Naive thymus-derived CD4-positive, alpha-beta T cell (primary cell): ENCODE measurements at places on chromosomes 6 and 20.

DNA sequence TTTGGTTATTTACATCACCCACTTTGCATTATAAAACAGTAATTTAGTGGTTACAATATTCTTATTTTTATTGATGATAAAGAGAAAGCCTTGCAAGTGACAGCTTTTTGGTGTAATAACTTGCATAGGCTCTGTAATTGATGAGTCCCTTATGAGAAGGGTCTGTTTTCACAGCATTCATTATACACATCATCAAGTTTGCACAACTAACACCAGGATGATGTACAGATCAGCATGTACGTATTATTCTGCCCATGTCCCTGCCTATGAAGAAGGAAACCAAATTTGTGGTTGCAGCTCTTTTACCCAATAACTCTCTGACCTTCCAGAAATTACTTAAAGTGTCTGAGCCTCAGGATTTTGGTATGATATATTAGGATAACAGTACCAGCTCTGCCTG, 59.2 kb downstream of the CLVS2 start:
- DNase-seq: no peak

DNA sequence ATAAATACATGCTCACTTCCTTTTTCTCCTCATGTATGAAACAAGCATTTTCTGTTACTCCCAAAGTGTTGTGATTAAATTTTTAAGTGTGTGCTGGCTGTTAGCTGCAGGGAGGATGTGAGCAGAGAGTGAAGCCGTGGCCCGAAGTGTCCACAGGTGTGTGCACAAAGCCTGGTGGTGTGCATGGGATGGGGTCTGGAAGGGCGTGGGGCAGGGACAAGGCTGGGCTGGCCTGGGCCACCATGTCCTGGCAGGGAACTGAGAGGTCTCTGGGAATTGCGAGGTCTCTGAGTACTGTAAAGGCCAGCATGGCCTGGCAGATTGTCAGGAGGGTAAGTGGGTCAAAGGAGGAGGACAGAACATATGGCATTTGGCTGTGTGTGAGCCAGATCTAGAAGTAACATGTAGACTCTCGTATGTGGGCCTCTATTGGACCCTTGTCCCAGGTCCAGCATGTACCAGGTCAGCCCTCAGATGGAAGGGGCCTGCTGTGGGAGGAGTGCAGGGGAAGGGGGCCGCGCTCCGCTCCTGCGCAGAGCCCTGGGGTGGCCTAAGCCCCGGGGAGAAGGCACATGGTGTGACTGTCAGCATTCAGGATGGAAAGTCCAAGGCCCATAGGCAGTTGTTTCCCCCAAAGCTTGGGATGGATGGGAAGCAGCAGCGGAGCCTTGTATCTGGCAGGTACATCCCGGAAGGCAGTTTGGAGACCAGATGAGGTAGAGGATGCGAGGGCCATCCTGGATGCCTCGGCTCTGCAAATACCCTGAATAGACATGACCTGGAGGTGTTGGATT, 45.1 kb upstream of the PHACTR3 start:
- no peak for DNase-seq

DNA sequence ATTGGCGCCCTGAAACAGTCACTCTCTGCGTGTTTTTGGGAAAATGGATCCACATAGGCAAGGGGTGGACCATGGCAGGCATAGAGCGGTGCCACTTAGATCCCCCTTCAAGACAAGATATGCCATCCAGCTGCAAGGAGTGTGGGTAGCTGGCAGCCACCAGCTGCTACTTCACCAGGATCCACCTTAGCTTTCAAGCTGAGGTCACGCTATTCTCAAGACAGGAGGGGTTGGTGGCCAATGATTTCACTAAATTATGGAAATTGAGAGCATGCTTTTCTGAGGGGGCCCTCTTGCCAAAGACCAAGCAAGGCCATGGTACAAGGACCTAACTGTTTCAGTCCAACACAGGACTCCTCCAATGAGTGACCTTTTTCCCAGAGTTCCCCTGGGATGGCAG, 16.3 kb downstream of the HEBP2 start:
- no peak for DNase-seq

DNA sequence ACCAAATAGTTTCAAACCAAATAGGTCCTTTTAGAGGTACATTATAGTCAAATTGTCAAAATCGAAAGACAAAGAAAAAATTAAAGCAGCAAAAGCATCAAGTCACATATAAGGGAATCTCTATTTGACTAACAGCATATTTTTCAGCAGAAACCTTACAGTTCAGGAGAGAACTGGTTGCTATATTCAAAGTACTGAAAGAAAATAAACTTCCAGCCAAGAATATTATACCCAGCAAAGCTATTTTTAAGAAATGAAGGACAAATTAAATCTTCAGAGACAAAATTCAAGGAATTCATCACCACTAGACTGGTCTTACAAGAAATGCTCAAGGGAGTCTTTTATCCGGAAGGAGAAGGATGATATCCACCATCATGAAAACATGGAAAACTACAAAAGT, 16.0 kb downstream of the WDR27 start:
- no peak for DNase-seq

DNA sequence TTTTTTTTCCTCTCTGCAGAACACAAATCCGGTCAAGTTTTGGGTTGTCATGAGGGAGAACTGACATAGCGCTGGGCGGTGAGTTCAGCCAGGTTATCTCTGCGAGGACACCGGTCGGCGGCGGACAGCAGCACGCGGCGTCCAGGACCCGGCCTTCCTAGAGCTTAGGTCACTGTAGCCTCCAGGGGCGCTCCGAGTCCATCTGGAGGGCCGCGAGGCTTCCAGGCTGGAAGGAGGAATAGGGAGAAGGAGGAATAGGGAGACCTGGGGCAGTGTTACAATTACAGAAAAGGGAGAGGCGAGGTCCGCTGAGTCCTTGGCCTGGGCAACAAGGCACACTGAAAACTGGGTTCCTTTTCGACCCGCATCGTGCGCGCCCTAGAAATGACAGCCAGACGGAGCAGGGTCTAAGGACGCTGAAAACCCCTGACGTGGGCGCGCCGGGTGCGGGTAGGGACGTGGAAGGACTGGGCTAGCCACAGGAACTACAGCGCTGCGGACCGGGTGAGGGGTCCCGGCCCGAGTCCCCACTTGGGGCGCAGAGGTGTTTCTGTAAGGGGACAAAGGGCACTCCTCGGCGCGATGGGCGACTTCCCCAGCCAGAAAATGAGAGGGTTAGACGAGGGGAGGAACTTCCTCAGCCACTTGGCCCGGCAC, 536 bp upstream of the FNDC1 start:
- DNase-seq: no peak

- no peak for DNase-seq
Measured at GRCh38 chr6:106787327-106788196, 158.2 kb downstream of the QRSL1 start.

- DNase-seq: no peak
Measured at GRCh38 chr6:37482606-37483251, 17.0 kb downstream of the CCDC167 start.

DNA sequence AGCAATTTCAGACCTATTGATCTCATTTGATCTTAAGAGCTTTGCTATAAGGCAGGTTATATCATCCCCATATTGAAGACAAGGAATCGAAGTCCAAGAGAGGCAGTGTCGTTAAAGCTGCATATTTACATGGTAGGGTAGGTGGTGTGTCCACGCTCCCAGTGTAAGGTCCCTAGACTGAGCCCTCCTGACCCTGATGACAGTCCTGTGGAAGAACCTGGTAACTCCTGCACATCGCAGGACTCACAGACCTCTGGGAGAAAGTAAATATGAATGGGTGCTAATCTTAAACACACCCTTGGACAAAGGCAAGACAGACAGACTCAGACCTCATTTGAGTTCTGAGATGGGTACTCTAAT, 602 bp upstream of the HLA-DPB1 start:
- DNase-seq: no peak

GRCh38 chr20:32970973-32971300, 33.3 kb downstream of the SUN5 start:
- DNase-seq: no peak

- DNase-seq: no peak
Measured at GRCh38 chr6:38180586-38180985, 361.1 kb downstream of the ZFAND3 start.

GRCh38 chr20:58450254-58450653, 61.2 kb downstream of the VAPB start:
- no peak for DNase-seq

- DNase-seq: no peak
Measured at GRCh38 chr6:125678601-125679000, 70.8 kb upstream of the HEY2 start.

DNA sequence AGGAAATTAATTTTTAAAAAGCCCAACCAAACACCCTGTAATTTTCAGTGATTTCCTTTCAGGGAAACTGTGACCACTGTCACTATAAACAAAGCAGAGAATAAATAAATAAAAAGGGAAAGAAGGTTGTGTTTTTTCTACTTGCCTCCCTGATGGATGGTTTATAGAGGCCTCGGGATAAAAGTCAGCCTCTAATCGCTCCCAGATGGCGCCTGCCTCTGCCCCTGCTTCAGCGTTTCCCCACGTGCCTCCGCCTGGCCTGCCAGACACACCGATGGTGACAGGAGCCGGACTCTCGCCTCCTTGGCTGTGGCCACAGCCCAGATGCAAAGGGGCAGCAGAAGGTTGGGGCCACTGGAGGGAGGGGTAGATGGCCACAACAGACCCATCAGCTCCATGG, 327.7 kb downstream of the CDC5L start:
- DNase-seq: no peak

- no peak for DNase-seq
Measured at GRCh38 chr6:152636021-152636608, 1.0 kb downstream of the SYNE1 start.

- DNase-seq: no peak
Measured at GRCh38 chr20:13915284-13915683, 75.1 kb downstream of the SEL1L2 start.

- no peak for DNase-seq
Measured at GRCh38 chr6:3566812-3567211, 110.0 kb upstream of the SLC22A23 start.

DNA sequence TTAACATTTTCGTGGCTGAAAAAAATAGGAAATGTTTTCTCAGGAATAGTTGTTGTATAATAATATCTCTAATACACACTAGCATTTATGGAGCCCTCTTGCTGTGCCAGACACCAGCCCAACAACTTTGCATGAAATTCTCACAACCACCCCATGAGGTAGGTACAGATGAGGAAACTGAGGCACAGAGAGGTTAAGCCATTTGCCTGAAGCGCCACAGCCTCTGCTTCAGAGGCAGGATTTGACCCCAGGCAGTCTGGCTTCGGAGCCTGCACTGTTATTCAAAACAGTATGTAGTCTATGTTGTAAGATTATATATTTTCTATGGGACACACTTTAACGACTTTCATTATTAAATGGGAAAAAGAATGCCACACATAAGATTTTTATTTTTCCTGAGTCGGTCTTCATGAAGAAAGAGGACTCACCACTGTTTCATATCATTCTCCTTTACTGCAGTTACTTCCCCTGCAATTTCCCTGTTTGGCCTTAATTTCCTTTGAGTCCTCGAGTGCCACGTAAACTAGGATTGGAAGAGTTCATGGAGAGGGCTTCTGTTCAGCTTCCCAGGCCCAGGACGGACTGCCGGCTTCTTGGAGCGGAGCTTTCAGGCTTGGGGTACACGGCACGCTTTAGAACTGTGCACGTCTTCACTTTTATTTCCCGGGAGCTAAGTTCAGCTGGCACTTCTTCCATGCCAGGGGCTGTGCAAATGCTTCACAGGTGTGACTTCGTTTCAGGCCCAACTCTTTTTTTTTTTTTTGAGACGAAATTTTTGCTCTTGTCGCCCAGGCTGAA, 128.0 kb downstream of the BMP7 start:
- no peak for DNase-seq

- no peak for DNase-seq
Measured at GRCh38 chr20:2217857-2218539, 77.8 kb upstream of the TGM3 start.

DNA sequence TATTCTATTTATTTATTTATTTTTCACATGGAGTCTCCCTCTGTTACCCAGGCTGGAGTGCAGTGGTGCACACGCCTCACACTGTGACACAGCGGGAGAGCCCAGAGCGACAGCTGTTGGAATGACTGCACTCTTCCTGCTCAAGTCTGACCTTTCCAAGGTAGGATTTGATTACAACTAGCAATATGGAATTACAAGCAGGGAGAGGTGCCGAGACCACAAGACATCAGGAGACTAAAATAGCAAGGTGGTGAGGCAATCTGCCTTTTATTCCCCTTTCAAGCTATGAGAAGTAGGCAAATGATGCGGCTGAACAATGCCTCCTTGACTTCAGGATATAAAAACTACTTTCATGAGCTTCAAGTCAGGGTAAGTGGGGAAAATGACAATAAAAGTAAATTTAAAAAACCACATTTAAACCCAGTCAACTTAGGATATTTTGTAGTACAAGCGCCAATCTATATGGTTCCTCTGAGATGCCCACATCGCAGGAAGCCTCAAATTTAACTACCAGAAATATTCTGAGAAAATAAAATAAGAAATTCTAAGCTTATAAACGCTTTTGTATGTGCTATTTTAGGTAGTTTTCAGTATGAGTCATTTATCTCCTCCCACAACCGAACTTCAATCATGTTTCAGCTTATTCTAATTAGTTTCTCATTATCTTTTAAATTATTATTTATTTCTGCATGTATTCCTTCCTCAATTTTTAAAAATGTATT, 146.9 kb upstream of the SGK1 start:
- DNase-seq: no peak

DNA sequence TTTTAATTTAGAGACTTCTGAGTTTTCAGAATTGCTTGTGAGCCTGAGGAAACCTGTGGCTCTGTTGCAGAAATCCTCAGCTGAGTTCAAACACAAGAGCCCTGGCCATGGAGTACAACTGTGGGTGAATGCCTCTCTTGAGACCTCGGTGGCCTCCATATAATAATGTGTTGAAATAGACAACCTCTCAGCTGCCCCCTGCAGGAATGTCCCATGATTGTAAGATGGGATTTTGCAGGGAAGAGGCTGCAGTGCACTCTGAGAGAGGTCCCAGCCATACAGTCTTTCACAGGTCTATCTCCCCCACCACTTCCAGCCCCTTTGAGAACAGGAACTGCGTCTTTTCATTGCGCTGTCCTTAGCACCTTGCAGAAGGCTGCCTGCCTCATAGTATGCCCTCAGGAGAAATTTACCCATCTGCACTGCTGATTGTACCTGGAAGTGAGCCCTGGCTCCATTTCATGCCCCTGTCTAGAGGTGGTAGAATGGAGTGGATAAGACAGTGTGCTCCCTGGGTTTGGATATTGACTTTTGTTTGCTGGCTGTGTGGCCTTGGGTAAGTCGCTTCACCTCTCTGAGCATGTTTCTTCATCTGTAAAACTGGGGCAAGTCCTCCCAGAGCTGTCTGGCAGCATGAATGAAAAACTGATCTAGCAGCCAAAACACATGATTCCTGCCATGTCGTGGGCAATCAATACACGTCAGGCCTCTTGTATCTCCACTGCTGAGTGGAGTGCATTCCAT, 16.8 kb upstream of the CDH22 start:
- DNase-seq: no peak

- no peak for DNase-seq
Measured at GRCh38 chr6:134345789-134346188, 27.9 kb upstream of the SGK1 start.

GRCh38 chr6:30960907-30961673, 20.3 kb downstream of the MUCL3 start:
- DNase-seq: no peak

- DNase-seq: no peak
Measured at GRCh38 chr20:62760471-62760855, 35.8 kb upstream of the MRGBP start.
